Forelimb muscle (tissue), 1 donor: ENCODE measurements at places on chromosomes 13 and 19. TPM values are rescaled to one million over a fixed set of nuclear protein-coding genes. Genes with fewer than 3 reads are reported as not detected.

The ZFR2 gene
- 0.05 TPM for polyA plus RNA-seq

The ZNF229 gene
- 4.8 TPM for polyA plus RNA-seq

The FFAR2 gene
- 0.09 TPM for polyA plus RNA-seq

- DNase-seq, result no peak
Observed at GRCh38 chr19:38030686-38031422, 123.8 kb downstream of the SIPA1L3 start.

- no peak for DNase-seq
Observed at GRCh38 chr13:24064371-24064770, 96.1 kb upstream of the SPATA13 start.

DNA sequence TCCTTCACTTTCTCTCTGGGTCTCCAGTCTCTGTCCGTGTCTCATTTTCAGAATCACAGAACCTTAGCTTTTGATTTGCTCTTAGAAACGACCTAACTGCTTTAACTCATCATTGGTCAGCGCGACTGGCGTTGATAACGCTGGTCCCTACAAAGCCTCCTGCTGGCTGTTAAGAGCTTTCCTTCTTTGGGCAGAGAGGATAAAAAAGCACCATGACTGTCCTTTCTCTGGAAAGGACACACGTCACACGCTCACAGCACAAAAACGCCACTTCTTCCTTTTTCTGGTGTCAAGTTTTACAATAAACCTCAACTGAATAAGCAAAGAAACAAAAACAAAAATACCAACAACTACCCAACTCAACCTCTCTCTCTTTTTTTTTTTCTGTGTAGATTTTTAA is 1.7 kb upstream of the KLK12 start:
- DNase-seq, result no peak

GRCh38 chr13:98320561-98321105 is 143.6 kb upstream of the RNF113B start:
- DNase-seq, result no peak

DNA sequence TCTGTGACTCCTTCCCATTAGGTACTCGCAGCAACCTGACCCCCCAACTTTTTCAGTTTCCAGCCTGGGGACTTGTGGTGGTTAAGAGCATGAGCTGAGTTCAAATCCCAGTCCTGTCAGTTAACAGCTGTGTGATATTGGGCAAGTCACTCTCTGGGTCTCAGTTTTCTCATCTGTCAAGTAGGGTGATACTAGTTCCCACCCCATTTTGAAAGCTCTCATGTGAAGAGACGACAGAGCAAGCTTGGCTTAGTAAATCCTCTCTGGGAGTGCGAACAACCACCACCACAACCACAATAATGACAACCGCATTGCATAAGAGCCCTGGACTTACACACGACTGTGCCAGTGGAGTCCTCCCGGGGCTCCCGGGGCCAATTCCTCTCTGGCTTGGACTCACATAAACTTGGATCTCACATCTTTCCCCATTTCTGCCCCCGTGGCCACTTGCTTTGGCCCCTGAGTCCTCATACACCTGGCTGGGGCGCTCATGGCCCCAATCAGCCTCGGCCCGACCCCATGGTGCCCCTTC is 454 bp downstream of the BLVRB start:
- DNase-seq, result no peak

DNA sequence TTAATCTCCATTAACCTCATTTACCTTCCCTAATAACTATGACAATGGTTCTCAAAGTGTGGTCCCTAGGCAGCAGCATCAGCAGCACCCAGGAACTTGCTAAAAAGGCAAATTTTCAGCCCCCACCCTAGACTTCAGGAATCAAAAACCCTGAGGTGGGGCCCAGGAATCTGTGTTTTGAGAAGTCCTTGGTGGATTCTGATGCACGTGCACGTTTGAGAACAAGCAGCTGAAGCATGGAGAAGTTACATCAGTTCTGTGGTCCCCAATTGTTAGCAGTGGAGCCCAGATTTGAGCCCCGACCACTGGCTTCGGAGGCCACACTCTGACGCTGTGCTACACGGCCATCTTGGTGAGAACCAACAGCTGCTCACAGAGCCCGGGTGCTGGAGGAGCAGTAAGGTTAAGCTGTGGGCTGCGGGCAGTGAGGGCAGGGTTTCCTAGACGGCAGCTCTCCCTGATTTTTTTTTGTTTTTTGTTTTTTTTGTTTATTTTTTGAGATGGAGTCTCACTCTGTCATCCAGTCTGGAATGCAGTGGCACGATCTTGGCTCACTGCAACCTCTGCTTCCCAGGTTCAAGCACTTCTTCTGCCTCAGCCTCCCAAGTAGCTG is 14.0 kb upstream of the CD22 start:
- DNase-seq, result no peak

GRCh38 chr19:5112681-5113575 is 144.0 kb downstream of the KDM4B start:
- DNase-seq, result no peak

GRCh38 chr19:20278342-20278741 is 111.3 kb downstream of the ZNF486 start:
- DNase-seq, result peak; percentile 9

- DNase-seq, result no peak
Observed at GRCh38 chr19:30558793-30559192, 186.6 kb downstream of the ZNF536 start.

DNA sequence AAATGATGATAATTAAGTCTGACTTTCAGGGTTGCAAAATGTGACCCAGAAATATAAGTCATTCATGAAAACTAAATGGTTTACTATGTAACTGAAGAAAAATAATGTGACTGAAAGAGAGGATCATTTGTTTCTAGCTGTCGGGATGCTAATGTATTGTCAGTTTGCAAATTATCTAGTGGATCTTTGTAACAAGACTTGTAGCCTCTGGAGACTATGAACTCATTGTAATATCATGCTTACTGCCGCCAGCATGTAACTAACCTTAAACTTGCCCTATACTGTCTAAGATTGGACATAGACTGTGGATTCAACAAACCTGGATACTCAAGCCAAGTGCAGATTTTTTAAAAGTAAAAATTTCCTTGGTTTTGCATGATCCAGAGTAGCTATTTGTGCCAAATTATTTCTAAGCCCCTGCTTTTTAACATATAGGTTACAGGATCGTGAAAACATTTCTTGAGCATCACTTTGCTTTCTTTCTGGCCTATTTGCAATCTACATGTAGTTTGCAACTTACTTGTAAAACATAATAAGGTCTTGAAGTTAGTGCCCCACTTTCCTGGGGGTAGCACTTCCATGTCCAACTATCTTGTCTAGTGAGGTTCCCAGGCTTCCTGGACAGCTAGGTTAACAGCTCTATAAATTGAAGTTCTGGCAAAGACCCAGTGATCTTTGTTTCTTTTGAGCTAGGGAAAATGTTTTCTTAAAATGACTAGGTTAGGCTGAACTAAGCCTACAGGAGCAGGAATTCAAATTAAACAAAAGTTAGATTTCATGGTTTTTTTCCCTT is 3.3 kb upstream of the POSTN start:
- no peak for DNase-seq
